Thoracic aorta (tissue), 2 donors: ENCODE measurements at places on chromosomes 7 and 10.

DNA sequence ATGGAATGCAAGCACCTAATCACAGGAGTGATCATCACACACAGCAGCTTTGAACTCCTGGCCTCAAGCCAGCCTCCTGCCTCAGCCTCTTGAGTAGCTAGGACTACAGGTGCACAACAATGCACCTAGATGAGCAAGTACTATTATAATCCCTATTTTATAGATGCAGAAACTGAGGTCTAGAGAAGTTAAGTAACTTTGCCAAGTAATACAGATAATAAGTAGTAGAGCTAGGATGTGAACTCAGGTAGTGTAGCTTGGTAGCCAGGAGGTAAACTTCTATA lies 33.7 kb downstream of the DNAJC12 start:
- no peaks in the 10 kb centered on the region for H3K27me3 ChIP-seq
- DNase-seq: no peak
- H3K27ac ChIP-seq: no peak overlapping the region
- H3K4me3 ChIP-seq: no peak overlapping the region
- no peaks in the 10 kb centered on the region for H3K4me1 ChIP-seq

DNA sequence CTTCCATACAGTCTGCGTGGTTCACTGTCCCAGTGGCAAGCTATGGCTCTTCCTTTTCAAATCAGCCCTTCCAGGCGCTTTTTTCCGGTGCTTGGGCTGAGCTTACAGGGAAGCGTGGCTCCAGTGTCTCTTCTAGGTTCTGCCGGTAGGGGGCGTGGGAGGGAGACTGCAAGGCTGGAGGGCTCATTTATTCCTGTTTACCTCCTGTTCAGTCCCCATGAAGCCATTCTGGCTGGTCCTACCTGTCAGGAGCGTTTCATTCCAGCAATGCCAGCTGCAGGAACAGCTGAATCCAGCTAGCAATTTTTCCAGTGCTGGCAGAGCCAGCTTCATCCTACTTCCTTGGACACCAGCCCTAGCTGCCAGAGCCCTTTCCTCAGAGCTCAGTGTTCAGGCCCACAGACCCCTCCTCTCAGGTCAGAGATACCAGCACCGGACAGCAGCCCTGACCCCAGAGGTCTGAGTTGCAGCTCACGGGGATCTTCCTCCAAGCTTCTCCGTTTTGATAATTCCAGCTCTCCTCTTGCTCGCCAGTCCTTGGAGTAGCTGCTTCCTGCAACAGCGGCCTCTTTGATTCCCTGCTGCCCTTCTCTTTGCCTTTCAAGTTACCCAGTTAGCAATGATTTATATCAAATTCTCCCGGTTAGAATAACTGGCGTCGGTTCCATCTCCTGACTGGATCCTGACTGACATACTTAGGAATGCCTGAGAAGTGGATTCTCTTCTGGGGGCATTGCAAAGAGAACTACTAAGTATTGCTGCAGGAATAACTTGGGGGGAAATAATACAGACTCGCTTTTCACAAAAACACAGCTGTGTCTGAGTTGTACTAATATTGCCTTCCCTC lies 129.8 kb downstream of the FRMD4A start:
- H3K36me3 ChIP-seq: no peaks in the 10 kb centered on the region
- H3K27me3 ChIP-seq: no peaks in the 10 kb centered on the region
- no peaks in the 10 kb centered on the region for H3K4me1 ChIP-seq
- DNase-seq: no peak

- no peak overlapping the region for H3K27ac ChIP-seq
- H3K27me3 ChIP-seq: no peaks in the 10 kb centered on the region
- no peaks in the 10 kb centered on the region for H3K36me3 ChIP-seq
- DNase-seq: no peak
Measured at GRCh38 chr10:16441173-16441840, 4.5 kb downstream of the PTER start.

GRCh38 chr10:45461034-45461433 lies 87.0 kb downstream of the ALOX5 start:
- H3K27me3 ChIP-seq: no peaks in the 10 kb centered on the region
- H3K27ac ChIP-seq: no peak overlapping the region
- DNase-seq: no peak
- H3K4me3 ChIP-seq: no peak overlapping the region

DNA sequence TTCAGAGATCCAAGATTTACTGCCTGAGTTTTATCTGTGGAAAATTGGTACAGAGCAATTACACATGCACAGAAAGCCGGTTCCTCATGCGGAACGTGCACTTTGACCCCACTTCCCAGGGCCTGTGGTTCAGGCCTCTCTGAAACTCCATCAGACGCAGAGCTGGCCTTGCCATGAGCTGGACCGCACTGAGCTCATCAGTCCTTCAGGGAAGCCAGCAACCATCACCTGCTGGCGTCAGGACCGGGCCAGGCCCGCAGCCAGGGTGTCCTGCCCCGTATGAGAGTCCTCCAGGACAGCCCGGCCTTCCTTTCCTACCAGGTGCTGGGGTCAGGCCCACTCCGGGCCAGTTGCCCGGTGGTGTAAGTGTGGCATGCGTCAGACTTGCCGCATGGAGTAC lies 446.5 kb upstream of the FOXK1 start:
- H3K4me3 ChIP-seq: no peak overlapping the region
- peaks cover 3% of the 10 kb centered on the region for H3K36me3 ChIP-seq
- H3K27ac ChIP-seq: no peak overlapping the region
